ENCODE measurements at places on chromosomes 7 and 10. TPM values are rescaled to one million over a fixed set of nuclear protein-coding genes. Genes with fewer than 3 reads are reported as not detected.

- H3K36me3 ChIP-seq, result no peaks in the 10 kb centered on the region
- H3K27ac ChIP-seq, result no peak overlapping the region
- H3K4me1 ChIP-seq, result peaks cover 5% of the 10 kb centered on the region
- no peak overlapping the region for H3K4me3 ChIP-seq
- H3K27me3 ChIP-seq, result no peaks in the 10 kb centered on the region
- no peak for DNase-seq
Measured at GRCh38 chr7:32511791-32512190, 16.5 kb downstream of the AVL9 start.

- no peak for DNase-seq
- no peaks in the 10 kb centered on the region for H3K27me3 ChIP-seq
- H3K4me3 ChIP-seq, result no peak overlapping the region
- no peak overlapping the region for H3K27ac ChIP-seq
Measured at GRCh38 chr10:98533746-98534445, 87.2 kb upstream of the HPS1 start.

The PRSS37 gene
- total RNA-seq, result not detected

- H3K27ac ChIP-seq, result no peak overlapping the region
- H3K27me3 ChIP-seq, result no peaks in the 10 kb centered on the region
- no peaks in the 10 kb centered on the region for H3K36me3 ChIP-seq
- H3K4me1 ChIP-seq, result no peaks in the 10 kb centered on the region
- no peak for DNase-seq
Measured at GRCh38 chr10:88804083-88804812, 1.7 kb downstream of the LIPM start.

DNA sequence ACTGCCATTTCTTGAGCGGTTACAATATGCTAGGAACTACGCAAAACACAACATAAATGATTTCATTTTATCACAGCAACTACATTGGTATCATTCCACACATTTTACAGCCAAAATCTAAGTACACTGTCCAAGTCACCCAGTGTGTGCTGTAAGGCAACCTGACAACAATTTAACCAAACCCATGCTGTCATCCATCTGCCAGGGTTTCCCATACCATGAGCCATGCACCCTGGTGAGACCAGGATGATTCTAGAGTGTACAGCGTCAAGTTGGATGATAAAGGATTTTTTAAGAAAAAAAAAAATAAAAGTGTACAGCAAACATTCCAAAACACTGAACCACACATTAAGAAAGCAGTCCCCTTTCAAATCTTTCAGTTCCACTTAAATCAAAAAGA is 52.9 kb downstream of the PIK3AP1 start:
- H3K36me3 ChIP-seq, result no peaks in the 10 kb centered on the region
- H3K4me1 ChIP-seq, result no peaks in the 10 kb centered on the region
- no peak for DNase-seq
- H3K4me3 ChIP-seq, result no peak overlapping the region
- no peaks in the 10 kb centered on the region for H3K27me3 ChIP-seq
